Activated T-cell treated with anti-CD3 and anti-CD28 coated beads, Interleukin-2, amount 50 U/mL, for 1 hour (primary cell): ENCODE measurements at places on chromosomes 4 and X.

DNA sequence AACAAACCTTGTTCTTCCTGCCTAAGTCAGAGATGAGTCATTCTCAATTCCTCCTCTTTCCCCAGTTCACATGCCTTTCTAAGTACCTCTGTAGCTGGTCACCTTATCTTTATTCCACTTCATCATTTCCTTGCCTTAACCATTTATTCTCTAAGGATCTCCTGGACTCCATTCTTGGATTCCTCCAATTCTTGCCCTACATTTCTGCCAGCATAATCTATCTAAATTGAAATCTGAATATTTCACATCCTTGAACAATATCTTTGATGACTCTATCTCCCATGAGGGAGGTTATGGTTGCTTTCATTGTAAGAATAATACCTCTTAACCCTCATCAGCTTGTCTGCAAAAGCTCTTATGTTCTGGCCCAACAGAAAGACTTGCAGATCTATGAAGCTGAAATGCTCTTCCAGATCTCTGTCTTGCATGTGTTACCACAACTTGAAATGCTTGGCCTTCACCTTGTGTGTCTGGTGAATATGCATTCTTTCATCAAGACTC is 28.6 kb upstream of the PDE5A start:
- no peak for DNase-seq

- no peak for DNase-seq
Observed at GRCh38 chrX:112769034-112769433, 71.6 kb downstream of the AMOT start.

DNA sequence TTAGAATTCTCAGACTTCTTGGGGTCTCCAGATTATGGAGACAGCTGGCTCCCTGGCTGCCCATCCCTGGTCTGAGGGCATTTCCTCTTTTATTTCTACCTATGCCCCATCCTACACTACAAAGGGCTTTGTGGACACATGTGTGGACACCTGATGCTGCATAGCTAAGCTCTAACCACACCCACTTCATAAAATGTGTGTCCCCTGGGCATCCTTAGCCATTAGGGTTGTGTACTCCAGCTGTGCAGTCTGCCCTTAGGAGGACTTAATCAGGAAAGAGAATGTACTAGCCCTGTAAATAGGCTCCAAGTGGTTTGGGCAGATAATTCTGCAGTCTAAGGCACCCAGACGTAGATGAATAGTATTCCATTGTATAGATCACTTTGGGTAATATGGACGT is 47.0 kb downstream of the COQ2 start:
- DNase-seq: no peak

- no peak for DNase-seq
Observed at GRCh38 chrX:27840881-27841280, 33.1 kb downstream of the MAGEB10 start.

DNA sequence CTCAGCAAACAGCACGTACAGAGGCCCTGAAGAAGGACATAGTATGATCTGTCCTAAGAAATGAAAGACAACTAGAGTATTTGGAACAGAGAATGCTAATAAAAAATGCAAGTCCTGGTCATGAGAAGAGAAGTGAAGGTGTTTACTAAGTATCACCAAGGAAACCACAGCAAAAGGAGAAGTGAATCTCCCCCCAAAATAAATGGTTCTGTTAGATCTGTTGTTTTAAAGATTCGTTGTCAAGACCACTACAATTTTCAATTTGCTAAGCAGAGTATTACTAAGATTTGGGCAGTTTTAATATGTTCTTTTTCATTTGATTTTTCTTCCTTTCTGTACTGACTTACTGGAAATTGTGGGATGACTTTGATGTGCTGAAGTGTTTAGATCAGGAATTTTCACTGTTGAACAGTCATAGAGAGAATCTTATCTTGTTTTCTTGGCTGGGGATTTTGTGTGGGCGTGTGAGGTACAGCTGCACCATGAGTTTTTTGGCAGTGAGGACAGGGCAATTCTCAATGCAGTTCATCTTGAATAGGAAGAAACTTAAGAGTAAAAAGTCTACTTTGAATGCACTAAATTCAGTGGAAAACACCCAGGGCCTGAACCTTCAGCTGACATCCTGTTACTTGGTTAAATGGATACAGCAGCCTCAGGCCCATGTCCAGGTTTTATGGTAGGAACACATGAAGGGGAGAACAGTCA is 132.2 kb downstream of the STIM2 start:
- DNase-seq: no peak

DNA sequence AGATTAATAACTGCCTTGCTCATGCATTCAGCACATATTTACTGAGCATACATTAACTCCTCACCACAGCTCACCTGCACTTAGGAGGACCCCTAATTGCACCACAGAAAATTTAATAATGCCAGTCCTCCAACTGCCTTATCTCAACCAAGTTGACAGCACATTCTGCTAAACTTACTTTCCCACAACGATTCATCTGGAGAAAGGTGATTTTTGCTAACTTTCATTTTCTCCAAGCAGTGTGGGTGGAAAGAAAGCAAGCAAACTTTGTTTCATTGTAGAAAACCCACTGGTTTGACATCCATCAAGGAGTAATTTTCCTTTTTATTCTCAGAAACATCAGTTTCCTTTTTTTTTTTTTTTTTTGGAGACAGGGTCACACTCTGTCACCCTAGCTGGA is 49.1 kb downstream of the RASGEF1B start:
- no peak for DNase-seq

DNA sequence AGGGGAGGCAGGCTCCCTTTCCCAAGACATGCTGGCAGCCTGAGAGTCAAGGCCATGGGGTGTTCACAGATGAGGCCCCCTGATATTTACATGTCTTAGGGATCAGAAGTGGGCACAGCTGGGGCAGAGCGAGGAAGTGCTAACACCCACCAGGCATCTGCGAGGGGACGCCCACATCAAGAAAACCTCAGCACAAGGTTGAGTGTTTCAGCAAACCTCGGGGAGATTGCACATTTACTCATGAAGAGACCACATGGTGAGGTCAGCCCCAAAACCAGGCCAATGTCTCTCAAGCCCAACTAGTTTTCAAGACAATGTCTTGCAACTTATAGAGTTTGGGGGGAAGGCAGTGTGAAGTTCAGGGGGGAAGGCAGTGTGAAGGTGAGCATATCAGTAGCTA is 55.2 kb downstream of the CLNK start:
- no peak for DNase-seq

DNA sequence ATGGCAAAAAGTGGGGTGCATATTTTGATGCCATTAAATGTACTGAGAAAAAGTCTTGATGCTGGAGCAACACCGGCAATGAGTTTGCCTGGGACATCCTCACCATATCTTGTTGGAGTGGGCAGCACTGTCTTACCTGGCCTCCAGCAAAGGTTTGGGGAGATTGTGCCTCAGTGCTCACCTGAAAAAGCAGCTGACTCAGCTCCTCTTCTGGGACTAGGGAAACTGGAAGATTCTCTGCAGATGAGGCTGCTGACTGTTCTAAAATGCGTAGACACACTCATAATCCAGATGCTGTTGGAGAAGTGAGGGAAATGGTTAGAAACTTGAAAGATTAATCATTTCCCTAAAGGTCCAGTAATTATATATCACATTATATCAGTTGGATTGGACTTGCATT is 593.7 kb upstream of the HS3ST1 start:
- no peak for DNase-seq

GRCh38 chrX:101595739-101596419 is 21.9 kb downstream of the ARMCX6 start:
- DNase-seq: no peak

- no peak for DNase-seq
Observed at GRCh38 chr4:169604903-169605331, 7.5 kb downstream of the NEK1 start.
